ENCODE measurements at places on chromosomes 2 and 18. TPM values are rescaled to one million over a fixed set of nuclear protein-coding genes. Genes with fewer than 3 reads are reported as not detected.

DNA sequence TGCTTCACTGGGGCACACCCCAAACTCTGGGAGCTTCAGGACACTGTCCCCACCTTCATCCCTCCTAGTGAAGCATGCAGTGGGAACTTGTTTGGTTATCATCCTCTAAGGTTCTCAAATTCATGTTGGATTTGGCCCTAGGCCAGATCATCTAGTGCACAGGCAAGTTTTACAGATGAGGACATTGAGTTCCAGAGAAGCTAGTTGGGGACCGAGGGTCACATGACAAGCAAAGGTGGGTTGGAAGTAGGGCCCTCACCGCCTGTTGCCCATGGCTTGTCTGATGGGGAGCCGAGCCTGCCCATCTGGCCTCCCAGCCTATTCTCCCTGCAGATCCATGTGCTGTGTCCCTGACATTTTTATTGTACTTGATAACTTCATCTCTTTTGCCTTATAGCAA is 2.8 kb downstream of the PRKCE start:
- no peak for DNase-seq
- no peaks in the 10 kb centered on the region for H3K36me3 ChIP-seq
- H3K27ac ChIP-seq, result no peak overlapping the region

SOX11 gene
- total RNA-seq, result not detected

- no peak overlapping the region for H3K27ac ChIP-seq
- H3K4me3 ChIP-seq, result no peak overlapping the region
- no peak for DNase-seq
- no peaks in the 10 kb centered on the region for H3K36me3 ChIP-seq
Measured at GRCh38 chr2:121203591-121204249, 81.3 kb downstream of the TFCP2L1 start.

DNA sequence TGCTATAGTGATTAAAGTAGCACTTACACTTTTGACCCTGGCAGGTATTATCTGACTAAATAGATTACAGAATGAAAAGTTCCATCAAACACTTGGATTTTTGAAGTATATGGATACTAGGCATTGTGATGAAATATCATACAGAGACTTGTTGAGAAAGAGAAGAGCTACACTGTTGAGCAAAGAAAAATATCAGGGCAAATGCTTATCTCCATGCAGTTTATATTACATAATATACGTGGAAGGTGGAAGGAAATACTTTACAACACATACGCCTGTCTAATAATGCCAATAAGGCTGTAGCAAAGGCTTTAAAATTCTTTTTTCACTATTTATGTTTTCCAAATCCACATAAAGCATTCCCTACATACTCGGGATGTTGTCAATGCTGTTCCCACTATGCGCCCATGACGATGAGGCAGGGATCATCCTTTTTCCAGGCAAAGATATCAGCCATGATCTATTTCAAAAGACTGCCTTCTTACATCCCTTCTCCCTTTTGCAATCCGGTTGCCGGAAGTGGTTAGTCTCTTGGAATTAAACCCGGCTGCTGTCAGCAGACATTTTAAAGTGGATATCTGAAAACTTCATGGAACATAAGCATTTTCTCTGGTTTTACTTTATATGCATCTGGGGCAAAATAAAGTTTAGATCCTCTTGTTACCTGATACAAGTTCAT is 92.6 kb upstream of the ITGA4 start:
- H3K27ac ChIP-seq, result no peak overlapping the region
- no peaks in the 10 kb centered on the region for H3K4me1 ChIP-seq
- no peaks in the 10 kb centered on the region for H3K27me3 ChIP-seq
- no peaks in the 10 kb centered on the region for H3K36me3 ChIP-seq
- no peak for DNase-seq
- no peak overlapping the region for H3K4me3 ChIP-seq

DNA sequence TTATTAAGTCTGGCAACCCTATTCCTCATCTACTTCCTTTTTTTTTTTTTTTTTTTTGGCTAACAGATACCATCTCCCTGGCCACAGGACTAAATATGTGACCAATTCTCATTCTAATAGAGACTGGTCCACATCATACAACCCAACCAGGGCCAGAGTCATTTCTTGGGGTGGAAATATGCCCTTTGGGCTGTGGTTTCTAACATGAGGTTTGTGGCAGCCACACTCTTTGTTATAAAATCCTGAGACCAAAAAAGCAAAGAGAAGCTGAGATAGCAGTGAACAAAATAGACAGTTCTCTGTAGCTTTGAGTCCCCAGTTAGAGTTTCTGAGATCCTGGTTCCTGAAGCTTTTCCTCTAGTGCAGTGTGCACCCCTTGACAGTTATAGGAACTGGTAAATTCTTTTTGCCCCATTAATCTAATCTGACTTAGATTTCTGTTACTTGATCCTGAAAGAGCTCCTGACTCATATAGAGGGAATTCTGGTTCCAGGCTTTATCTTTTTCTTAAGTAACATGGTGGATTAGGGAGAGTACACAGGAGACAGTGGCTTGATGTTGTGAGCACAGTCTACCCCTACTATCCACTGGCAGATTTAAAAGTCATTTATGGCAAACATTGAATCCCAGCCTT is 86.8 kb downstream of the MAIP1 start:
- H3K27me3 ChIP-seq, result no peaks in the 10 kb centered on the region
- no peak overlapping the region for H3K4me3 ChIP-seq
- DNase-seq, result peak; percentile 58

DNA sequence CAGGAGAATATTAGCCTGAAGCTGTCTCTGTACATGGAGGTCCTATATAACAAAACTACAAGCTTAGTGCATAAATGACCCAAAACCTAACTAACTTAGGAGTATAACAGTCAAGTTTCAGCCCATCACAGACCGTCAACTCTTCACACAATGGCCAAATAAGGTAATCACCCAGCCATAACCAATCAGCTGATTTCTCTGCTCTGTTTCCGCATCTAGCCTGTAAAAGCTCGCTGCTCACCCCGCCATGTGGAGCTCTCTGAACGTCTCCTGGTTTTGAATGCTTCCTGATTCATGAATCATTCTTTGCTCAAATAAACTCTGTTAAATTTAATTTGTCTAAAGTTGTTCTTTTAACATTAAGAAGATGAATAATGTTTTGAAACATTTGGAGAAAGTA is 593.6 kb downstream of the TMX3 start:
- H3K4me3 ChIP-seq, result no peak overlapping the region
- peak overlapping the region; percentile 70 for H3K27ac ChIP-seq
- no peaks in the 10 kb centered on the region for H3K36me3 ChIP-seq
- DNase-seq, result peak; percentile 79

DNA sequence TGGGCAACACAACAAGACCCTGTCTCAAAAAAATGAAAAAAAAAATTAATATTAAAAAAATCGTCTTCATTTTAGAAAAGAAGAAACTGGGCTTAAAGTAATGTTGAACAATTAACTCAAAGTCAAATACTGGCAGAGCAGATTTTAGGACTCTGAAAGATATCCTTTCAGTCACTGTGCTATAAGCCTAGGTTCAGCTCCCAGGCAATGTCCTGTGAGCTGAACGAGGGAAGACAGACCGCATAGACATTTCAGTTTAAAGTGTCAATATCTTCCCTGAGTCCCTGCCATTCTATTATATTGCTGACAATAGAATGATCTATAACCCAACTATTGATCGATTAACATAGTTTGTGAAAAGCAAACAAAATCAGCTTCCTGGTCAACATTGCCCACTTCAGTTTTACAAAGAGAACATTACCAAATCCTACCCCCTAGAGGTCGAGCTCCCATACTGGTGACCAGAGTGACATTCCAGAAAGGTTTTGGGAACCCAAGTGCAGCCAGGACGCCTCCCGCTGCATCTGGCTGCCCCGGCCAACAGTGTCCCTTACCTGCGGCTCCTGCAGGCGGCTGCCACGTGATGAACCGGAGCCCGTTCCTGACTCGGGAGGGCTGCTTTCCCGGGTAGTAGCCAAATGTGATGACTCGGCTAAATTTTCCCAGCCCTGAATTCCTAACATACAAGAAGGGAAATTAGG is 639 bp downstream of the MRO start:
- DNase-seq, result peak; percentile 13
- no peak overlapping the region for H3K27ac ChIP-seq
- H3K27me3 ChIP-seq, result no peaks in the 10 kb centered on the region

- H3K36me3 ChIP-seq, result no peaks in the 10 kb centered on the region
- peaks cover 30% of the 10 kb centered on the region for H3K27me3 ChIP-seq
- DNase-seq, result no peak
- no peak overlapping the region for H3K4me3 ChIP-seq
- H3K4me1 ChIP-seq, result no peaks in the 10 kb centered on the region
- no peak overlapping the region for H3K27ac ChIP-seq
Measured at GRCh38 chr2:36246320-36246990, 109.1 kb upstream of the CRIM1 start.

- H3K27ac ChIP-seq, result no peak overlapping the region
- DNase-seq, result no peak
- no peaks in the 10 kb centered on the region for H3K36me3 ChIP-seq
- H3K4me3 ChIP-seq, result no peak overlapping the region
Measured at GRCh38 chr2:152875701-152876695, 157.6 kb downstream of the ARL6IP6 start.

- H3K27ac ChIP-seq, result no peak overlapping the region
- H3K4me1 ChIP-seq, result no peaks in the 10 kb centered on the region
- no peaks in the 10 kb centered on the region for H3K27me3 ChIP-seq
- no peak overlapping the region for H3K4me3 ChIP-seq
- DNase-seq, result no peak
Measured at GRCh38 chr2:69805887-69806286, 23.6 kb upstream of the GMCL1 start.

GRCh38 chr2:235587202-235587601 is 93.4 kb downstream of the AGAP1 start:
- H3K36me3 ChIP-seq, result no peaks in the 10 kb centered on the region
- H3K4me3 ChIP-seq, result no peak overlapping the region
- no peaks in the 10 kb centered on the region for H3K27me3 ChIP-seq
- H3K27ac ChIP-seq, result no peak overlapping the region
- no peaks in the 10 kb centered on the region for H3K4me1 ChIP-seq
- no peak for DNase-seq

CIAO1 gene
- 124 TPM for total RNA-seq

C2orf15 gene
- 4.4 TPM for total RNA-seq

All from PC-3 (cell line).